Stimulated activated CD4-positive, alpha-beta T cell treated with anti-CD3 and anti-CD28 coated beads, Interleukin-4, amount 100 ng/mL, for 1 hour (primary cell): ENCODE measurements at places on chromosomes 5 and 9.

GRCh38 chr5:100574716-100575115, 39.5 kb downstream of the FAM174A start:
- DNase-seq: no peak

DNA sequence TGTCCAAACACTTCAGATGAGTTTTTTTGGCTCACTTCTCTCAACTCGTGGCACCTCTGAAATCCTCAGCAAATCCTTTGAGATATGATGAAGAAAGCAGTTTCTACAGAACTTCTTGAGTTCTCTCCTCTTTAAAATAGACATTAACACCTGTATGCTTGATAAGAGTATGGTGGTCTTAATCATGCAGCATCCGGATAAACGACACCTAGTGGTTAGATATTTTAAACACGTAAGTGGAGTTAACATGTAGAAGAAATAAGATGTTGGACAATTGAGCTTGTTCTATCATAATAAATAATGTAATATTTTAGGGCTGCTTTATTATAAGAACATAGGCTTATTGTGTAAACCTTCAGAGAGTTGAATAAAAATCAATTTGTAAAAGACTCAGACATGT, 324.8 kb downstream of the CYLC2 start:
- DNase-seq: no peak

- no peak for DNase-seq
Measured at GRCh38 chr9:36064448-36065037, 27.8 kb downstream of the RECK start.

DNA sequence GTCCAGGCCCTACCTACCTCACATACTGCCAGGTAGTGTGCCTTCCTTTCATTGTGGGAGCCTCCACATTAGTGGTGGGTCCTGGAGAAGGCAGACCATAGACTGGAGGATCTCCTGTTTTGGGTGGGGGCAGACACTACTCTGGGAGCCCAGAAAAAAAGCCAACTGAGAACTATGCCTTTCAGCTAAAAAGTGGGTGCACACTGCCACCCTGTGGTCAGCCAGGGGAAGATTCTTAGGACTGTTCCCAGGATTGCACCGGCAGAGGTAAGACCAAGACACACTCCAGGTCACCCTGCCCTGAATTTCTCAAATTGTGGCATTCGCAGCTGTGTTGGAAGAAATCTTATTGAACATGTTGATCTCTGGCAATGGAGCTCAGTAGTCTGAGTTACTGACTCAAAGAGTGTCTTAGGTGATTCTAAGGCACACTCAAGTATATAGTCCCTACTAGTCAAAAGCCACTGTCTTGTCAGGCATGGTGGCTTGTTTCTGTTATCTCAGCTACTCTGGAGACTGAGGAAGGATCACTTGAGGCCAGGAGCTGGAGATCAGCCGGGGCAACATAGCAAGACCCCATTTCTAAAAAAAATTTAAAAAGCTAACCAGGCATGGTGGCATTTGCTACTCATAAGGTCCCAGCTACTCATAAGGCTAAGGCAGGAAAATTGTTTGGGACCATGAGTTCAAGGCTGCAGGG, 3.6 kb downstream of the SIGMAR1 start:
- DNase-seq: peak; percentile 76

- no peak for DNase-seq
Measured at GRCh38 chr5:14420101-14420811, 161.3 kb upstream of the OTULINL start.

DNA sequence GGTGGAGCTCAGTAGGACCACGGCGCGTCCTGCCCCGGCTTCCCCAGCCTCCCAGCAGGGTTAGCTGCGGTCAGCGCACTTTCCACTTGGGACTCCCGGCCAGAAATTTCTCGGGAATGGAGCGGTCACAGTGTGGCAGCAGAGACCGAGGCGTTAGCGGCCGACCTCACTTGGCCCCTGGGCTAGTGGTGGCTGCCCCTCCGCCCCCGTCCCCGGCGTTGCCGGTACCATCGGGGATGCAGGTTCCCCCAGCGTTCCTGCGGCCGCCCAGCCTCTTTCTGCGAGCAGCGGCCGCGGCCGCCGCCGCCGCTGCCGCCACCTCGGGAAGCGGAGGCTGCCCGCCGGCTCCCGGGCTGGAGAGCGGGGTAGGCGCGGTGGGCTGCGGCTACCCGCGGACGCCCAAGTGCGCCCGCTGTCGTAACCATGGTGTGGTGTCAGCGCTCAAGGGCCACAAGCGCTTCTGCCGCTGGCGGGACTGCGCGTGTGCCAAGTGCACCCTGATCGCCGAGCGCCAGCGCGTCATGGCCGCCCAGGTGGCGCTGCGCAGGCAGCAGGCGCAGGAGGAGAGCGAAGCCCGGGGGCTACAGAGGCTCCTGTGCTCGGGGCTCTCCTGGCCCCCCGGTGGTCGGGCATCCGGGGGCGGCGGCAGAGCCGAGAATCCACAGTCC, 460 bp downstream of the DMRTA1 start:
- peak; percentile 54 for DNase-seq

- peak; percentile 46 for DNase-seq
Measured at GRCh38 chr5:71651579-71651978, 64.4 kb downstream of the MCCC2 start.

DNA sequence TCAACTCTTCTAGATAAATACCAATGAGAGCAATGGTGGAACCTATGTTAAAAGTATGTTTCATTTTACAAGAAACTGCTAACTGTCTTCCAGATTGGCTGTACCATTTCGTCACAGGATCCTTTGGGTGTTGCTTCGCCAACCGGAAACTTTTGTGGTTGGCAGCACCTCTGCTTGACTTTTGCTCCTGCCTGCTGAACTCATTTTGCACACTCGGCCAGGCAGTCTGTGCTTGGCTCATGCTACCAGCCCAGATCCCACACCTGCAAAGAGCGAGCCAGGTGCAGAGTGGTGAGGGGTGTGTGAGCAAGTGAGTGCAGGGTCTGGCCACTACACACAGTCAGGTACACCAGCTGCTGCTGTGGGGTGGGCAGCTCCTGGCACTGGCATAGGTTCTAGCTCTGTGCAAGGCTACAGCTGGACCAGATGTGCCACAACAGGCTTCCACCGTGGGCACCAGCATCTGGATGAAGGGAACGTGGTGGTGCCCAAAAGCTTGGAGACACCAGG, 422.3 kb downstream of the PRR16 start:
- DNase-seq: no peak

GRCh38 chr9:75164573-75164972, 76.3 kb downstream of the OSTF1 start:
- DNase-seq: no peak

GRCh38 chr9:9912459-9912858, 700.3 kb downstream of the PTPRD start:
- no peak for DNase-seq

DNA sequence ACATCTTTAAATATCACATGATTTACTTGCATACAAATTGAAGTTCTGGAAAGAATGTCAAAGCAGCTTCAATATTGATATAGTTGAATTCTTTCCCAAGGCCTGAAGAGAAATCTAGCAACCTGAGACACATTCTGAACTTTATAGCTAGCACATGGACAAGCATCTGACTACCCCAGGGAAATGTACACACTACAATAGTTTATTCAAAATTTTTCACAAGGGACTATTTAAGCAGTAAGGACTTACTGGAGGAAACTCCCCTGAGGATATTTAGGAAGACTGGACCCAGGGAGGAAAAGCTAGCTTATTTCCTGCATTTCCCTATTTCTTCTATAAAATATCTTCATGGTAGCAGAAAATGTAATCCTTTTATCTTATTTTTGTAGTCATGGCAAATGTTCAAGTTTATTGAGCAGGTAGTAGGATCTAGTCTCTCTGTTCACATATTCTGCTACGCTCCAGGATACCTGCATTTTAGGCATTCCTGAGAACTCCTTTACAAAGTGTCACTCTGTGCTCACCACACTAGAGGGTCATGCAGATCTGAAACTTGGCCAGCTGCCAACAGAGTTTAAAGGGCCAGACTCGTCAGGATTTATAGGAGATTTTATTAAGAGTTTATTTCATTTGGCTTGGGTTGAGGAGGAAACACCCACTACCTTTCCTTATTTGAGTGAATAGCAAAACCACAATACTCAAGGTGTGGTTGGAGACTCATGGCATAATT, 348.4 kb upstream of the FTMT start:
- DNase-seq: no peak

DNA sequence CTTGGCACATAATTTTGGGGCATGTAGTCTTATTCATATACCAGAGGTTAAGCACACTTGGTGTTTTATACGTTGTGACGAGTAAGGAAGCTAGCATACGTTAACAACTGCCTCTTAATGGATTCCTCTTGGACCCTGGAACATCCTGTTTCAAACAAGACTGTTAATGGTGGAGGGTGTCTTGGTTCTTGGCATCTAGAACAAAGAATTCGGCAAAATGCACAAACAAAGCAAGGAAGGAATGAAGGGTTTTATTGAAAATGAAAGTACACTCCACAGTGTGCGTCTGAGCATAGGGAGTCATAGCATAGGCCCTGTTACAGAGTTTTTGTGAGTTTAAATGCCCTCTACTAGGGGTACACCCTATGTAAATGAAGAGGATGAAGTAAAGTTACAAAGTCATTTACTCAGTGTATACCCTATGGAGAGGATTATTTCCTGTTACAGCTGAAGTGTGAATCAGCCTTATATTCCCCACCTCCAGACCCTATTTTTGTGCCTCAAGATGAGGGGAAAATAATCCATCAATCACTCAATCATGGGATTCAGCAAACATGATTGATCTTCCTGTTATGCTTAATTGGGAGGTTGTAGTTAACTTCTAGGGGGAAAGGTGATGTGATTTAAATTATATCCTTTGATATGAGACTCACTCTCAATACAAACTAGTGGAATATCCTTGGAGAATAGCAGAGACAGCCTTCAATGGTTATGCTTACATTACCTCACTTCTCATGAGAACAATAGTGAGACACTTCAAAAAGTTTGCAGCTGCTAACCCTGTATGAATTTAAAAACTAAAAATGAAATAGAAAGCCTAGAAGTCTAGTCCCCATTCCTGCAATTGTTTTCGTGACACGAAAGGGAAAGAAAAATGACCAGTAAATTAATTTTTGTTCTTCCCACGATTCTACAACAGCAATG, 84.9 kb upstream of the MYO10 start:
- DNase-seq: no peak

DNA sequence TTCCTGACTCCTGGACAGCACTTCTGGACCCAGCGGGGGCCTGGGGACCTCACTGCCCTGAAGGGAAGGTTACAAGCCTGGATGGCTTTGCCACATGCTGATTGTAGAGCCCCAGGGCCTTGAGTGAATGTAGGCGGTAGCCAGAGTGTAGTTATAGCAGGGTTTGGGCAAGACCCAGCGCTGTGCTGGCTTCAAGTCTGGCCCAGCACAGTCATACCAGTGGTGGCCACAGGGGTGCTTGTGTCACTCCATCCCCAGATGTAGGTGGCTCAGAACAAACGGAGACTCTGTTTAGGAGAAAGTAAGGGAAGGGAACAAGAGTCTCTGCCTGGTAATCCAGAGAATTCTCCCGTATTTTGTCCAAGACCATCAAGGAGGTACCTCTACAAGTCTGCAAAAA, 84.6 kb downstream of the STARD4 start:
- no peak for DNase-seq

GRCh38 chr5:1882337-1883119, at the start of gene IRX4:
Gene IRX4 (minus strand): TSS chr5:1882925. CDS start chr5:1882647, 278 bp downstream.
- DNase-seq: no peak

- DNase-seq: no peak
Measured at GRCh38 chr9:94870793-94871558, 144.5 kb downstream of the AOPEP start.

DNA sequence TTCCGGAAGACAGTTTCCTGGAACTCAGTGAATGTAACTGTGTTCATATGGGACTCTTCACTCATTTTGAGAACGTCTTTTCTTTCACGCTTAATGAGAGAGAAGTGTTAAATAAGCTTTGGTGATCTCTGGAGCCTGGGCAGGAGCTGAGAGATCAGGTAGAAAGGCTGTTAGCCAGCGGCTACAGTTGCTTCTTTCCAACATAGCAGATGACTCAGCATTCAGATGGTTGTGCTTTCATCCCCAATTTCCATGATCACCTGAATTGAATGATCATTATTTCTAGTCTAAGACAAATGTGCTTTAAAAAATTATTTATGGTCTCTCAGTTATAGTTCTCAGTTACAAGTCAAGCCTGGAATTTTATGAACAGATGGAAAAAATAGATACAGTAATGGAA, 234.5 kb downstream of the ADAMTSL1 start:
- no peak for DNase-seq

DNA sequence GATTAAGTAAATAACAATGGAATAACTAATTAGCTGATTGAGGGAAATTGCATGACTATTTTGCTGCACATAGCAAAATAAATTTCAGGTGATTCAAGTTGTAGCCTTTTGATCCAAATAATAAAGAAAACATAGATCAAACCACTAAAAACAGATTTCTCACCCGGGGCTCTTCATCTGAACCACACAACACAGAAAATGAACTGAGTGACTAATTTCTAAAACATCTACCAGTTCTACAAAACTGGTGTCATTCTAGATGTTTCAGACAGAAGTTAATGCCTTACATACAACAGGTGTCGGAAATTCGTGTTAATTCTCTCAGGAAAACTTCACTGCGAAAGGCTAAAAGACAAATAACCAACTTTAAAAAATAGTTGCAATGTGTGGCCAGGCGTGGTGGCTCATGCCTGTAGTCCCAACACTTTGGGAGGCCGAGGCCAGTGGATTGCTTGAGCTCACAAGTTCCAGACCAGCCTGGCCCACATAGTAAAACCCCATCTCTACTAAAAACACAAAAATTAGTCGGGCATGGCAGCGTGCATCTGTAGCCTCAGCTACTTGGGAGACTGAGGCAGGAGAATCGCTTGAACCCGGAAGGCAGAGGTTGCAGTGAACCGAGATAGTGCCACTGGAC, 6.9 kb downstream of the PROP1 start:
- no peak for DNase-seq

DNA sequence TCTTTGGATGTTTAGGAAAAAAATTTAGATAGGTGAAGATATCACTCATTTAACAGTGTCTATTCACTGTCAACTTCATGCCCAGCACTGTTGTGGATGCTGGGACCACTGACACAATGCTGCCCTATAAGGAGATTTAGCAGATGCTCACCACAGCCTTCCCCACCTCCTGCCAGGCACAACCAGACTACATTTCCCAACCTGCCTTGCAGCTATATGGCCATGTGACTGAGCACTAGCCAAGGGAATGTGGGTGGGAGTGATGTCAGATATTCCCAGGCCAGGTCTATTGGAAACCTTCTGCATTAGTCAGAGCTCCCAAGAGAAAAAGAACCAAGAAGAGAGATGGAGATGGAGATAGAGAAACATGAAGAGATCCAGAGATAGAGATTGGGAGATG, 302.6 kb upstream of the TAS2R1 start:
- DNase-seq: no peak

- no peak for DNase-seq
Measured at GRCh38 chr5:109701252-109701651, 11.5 kb downstream of the MAN2A1 start.

DNA sequence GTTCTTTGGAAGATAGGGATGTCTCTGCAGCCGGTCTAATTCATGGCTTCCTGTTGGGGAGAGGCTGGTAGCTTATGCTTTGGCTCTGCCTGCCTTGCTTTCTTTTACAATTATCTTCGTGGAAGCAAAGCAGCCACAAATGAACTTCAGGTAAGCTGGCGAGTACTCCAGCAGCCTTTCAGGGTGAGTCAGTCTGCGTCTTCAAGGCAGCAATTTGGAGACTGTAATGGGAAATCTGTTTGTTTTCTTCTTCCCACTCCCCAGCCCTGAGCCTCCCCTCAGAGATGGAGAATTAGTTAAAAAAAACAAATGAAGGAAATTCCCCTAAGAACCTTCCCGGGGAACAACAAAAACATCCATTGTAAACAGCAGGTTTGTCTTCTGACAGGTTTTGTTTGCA, 100.1 kb downstream of the PSAT1 start:
- DNase-seq: no peak

GRCh38 chr9:93902780-93903655, 52.1 kb downstream of the BARX1 start:
- DNase-seq: no peak
